ENCODE measurements at places on chromosomes 3 and 15.

DNA sequence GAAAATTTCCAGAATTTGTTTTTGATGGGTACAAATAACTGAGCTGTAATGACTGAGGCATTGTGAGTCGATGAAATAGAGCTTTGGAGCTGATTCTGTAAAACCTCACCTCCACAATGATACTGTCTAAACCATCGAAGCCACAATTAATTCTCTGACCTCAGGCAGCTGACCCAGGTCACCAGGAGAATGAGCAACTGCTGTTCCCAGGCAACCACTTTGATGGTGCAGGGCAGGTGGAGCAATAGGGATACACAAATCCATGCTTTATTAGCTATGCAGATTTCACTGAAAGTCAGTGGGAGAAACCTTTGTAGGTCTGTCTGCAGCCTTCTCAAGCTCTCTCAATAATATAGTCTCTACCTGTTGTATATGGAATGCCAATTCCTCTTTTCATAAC is 204.4 kb downstream of the RYR3 start:
- DNase-seq = no peak

DNA sequence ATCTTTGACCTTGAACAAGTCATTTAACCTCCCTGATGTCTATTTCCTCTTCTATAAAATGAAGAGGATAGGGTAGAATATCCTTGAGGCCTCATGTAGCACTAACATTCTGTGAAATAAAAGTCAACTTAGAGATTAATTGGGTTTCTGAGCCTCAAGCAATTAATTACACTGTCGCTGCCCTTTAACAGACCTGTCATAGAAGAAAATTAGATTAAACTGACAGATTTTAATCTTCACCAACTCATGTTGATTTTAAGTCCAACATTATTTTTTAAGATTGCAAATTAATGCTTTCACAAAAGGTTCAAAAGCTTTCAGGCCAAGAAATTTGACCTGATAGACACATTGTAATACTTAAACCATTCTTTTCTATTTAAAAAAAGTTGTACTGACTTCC is 8.1 kb upstream of the MNS1 start:
- no peak for DNase-seq

DNA sequence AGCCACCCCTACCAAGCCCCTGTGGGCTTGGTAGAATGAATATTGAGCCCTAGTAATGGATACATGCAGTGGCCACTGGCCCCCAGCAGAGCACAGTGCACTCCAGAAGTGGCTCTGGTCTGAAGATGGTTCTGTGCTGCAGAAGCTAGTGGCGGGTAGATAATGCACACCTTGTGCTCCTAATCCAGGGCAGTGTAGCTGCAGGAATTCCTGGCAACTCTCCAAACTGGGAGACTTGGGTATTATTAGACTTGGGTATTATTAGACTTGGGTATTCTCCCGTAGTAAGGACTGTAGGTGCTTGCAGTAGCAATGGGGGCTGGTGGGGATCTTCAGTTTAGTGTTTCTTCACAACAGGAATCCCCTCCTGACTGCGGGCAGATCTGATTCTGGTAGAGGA is 34.7 kb downstream of the NUSAP1 start:
- no peak for DNase-seq

- no peak for DNase-seq
Measured at GRCh38 chr3:141246224-141246957, 14.8 kb downstream of the PXYLP1 start.

DNA sequence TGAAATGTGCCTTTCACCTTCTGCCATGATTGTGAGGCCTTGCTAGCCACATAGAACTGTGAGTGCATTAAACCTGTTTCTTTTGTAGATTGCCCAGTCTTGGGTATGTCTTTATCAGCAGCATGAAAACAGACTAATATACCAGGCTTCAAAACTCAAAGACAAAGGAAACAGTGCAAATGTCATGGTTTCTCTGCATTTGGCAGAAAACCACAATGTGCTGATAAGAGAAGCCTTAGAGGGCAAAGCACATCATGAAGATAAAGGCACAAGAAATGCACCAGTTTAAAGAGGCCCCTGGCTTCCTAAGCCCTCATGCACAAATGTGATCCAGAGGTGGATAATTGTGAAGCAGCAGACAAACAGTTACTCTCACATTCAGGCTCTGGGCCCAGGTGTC is 259.2 kb downstream of the CPNE4 start:
- DNase-seq = no peak

DNA sequence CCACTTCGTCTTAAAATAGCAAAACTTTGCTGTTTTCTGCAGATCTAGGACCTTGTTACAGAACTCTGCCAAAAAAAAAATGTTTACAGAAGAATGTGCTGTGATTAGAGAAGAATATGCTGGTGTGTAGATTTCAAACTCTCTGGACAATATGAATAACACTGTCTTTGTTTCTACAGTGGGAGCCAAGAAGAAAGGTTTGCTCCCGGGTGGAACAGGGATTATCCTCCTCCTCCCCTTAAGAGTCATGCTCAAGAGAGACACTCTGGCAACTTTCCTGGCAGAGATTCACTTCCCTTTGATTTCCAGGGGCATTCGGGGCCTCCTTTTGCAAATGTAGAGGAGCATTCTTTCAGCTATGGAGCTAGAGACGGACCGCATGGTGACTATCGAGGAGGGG is 27.3 kb downstream of the RBM6 start:
- DNase-seq = no peak

DNA sequence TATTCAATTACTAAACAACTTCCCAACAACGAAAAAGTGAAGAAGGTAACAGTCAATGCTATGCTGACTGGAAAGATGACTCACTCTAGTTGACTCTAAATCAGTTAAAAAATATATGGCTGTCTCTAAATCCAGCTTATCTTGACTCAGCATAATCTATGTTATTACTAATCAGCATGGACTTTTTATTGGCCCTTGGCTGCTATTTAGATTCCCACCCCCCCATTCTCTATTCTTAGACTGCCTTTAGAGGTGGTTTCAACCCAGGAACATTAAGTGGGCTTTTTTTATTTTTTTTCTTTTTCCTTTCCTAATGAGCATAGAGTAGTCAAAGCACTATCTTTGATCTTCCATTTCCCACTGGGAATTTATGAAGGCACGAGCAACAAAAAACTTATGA is 1.9 kb downstream of the PCOLCE2 start:
- peak; percentile 64 for DNase-seq

GRCh38 chr15:64284042-64284441 is 71.9 kb downstream of the CSNK1G1 start:
- DNase-seq = no peak

DNA sequence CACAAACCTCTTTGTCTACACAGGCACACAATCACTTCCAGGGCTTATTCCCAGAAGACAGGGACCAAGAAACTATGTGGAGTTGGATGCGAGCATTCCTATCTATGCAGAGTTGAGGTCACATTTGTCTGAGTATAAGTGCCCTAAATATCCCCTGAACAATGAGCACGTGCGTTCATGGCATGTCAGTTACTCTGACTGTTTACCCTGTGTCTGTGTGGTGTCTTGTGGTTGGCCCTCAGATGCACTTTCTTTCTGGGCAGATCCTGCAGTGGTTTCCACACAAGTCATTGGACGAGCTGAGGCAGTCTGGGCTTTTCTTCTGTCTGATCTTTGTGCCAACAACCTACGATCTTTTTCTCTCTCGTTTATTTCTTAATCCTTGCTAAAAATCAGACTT is 134.5 kb downstream of the FBN1 start:
- DNase-seq = no peak

DNA sequence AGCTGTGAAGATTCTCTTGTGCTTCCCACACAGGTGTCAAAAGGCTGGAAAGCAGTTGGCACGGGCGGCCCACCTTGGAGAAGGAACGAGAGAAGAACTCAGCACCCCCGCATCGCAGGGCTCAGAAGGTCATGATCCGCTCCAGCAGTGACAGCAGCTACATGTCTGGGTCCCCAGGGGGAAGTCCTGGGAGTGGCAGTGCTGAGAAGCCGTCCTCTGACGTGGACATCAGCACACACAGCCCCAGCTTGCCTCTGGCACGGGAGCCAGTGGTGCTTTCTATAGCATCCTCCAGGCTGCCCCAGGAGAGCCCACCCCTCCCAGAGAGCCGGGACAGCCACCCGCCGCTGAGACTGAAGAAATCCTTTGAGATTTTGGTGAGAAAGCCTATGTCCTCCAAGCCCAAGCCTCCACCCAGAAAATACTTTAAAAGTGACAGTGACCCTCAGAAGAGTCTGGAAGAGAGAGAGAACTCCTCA is 31.4 kb downstream of the STARD5 start:
- no peak for DNase-seq

GRCh38 chr3:107670986-107671385 is 148.2 kb downstream of the BBX start:
- DNase-seq = no peak

DNA sequence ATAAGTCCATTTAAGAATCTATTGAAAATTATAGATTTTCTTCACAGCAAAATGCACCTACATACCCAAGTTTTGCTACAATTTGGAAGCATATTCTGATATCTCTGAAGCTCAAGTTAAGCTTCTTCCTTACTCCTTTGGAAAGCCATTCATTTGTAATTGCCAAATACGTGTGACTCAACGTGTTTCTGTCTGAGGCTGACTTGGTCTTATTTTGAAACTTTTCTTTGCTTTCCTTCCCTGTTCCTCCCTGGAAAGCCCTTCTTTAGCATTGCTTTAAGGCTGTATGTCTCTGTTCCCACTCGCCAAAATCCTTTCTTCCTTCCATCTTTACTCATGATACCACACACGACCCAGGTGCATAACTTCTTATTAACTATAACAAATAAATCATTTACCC is 232.0 kb downstream of the ZBBX start:
- no peak for DNase-seq

DNA sequence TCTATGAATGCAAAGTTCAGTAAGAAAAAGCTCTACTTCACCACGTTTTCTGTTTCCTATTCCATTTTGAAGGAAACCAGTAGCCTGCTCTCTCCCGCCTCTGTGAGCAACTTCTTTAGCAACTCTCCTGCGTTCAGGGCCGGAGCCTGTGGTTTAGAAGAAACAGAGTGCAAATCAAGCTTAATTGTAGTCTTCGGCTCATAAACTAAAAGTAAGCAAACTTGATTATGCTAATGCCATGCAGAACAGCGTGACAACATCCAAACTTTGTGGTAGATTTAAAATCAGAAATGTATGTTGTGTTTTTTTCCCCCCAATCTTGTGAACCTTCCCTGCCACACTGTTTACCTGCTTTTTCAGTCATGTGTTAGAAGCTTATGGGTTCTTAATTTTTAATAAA is 87.4 kb downstream of the SEMA6D start:
- DNase-seq = no peak

DNA sequence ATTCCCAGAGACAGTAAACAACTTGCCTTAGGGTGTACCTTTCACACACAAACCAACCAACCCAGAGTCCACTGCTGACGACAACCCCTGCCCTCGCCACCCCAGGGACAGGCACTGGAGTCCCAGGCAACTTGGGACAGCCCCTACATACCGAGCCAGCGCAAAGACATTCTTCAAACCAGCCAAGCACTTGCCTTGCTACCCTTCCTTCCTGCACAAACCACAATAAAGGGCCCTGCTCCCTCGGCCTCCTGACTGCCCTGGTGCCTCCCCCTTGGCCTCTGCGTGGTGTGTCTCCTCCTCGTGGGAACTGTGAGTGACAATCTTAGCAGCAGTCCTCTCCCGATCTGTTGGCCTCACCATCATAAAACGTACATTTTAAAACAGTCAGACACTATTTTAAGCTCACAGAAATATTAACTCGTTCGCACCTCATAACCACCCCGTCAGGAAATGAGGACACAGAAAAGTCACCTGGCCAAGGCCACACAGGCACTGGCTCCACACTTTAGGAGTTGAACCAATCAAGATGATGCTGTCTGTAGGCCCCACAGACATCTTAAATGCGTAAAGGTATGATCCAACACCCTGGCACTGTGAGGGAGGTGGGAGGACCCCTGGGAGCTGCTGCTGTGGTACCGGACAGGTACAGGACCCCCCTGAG is 113.8 kb downstream of the ADCY5 start:
- DNase-seq = no peak

GRCh38 chr15:23853286-23853685 is 166.2 kb upstream of the NDN start:
- DNase-seq = no peak

- DNase-seq = no peak
Measured at GRCh38 chr3:112333381-112334317, 693 bp downstream of the CD200 start.

DNA sequence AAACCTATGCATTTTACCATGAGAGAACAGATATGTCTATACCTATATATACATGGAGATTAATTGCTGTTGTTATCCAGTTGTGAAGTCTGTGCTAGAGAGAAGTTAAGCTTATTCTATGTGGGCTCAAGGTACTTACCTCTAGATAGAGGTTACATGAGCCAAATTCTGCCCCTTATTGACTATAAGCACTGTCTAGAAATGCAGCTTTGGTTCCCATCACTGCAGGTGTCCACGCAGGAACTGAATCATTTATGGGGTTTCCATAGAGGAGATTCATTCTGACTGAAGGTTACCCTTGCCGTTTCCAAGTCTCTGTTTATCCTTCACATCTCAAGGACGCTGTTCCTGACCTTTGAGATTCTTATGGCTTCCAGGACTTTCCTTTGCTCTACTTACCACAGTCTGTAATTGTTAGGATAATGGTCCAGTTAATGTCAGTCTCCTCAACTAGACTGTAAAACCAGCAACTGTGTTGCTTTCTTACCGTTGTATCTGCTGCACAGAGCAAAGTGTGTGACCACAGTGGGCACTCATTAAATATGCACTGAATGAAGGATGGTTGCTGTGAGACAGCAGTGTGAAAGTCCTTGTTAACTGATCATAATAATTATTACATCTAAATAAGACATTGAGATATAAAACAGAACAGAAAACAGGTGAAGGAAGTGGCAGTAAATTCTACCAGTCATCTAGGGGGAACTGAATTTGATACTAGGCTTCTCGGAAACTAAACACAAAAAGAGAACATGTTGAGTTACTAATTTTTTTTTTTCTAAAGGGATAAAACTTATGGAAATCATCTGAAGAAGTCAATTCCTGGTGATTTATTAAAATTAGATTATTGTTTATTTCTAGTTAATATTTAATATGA is 44.0 kb upstream of the BCL6 start:
- no peak for DNase-seq

DNA sequence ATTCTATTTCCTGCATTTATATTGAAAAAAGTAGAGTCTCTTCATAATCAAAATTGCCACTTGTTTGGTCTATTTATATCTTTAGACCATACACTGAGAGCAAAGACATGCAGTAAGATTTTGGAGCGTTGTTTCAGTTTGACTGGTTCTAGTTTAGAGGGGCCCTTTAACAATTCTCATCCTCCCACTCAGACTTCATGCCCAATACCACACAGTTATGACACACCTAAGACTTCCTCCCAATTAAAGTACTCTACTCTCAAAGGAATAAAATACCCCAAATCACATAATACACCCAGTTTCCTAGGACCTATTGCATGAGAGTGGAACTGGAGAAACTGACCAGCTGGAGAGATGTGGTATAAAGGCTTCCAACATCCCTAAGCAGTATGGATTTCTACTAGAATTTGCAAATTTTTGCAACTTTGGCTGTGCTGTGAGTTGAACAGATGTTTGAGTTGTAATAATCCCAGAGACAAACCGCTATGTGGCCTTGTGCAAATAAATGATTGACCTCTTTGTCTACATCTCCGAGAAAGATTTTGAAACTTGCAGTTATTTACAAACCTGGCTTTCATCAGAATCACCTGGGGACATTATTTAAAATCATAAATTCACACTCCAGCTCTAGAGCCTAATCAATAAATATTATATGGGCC is 170.0 kb upstream of the ROBO2 start:
- DNase-seq = no peak

- DNase-seq = no peak
Measured at GRCh38 chr3:29290596-29290995, 9.7 kb downstream of the RBMS3 start.
